NCI-H1694 (cell line): ENCODE measurements at places on chromosomes 5 and 9.

GRCh38 chr5:180575571-180575970, 15.7 kb downstream of the SCGB3A1 start:
- DNase-seq = no peak

DNA sequence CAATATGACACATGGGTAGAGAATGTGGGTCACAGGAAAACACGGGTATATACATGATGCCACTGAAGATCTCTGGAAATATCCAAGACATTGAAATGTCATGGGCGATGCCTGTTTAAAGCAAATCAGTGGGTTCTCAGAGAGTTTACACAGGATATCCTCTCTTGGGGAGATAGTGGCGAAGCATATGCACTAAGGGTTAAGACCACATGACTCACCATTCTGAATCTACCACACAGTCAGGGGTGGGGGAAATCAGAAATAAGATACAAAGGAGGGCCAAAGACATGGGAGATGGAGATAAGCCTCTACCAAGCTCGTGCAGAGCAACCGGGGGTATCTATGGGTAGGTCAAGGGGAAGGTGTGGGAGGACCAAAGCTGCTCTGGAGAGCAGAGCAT, 58.8 kb downstream of the SH3PXD2B start:
- DNase-seq = no peak

GRCh38 chr9:89862316-89862715, 257.5 kb downstream of the GADD45G start:
- no peak for DNase-seq

- no peak for DNase-seq
These were observed 64.5 kb downstream of the PRR16 start for GRCh38 chr5:120528609-120529008.

DNA sequence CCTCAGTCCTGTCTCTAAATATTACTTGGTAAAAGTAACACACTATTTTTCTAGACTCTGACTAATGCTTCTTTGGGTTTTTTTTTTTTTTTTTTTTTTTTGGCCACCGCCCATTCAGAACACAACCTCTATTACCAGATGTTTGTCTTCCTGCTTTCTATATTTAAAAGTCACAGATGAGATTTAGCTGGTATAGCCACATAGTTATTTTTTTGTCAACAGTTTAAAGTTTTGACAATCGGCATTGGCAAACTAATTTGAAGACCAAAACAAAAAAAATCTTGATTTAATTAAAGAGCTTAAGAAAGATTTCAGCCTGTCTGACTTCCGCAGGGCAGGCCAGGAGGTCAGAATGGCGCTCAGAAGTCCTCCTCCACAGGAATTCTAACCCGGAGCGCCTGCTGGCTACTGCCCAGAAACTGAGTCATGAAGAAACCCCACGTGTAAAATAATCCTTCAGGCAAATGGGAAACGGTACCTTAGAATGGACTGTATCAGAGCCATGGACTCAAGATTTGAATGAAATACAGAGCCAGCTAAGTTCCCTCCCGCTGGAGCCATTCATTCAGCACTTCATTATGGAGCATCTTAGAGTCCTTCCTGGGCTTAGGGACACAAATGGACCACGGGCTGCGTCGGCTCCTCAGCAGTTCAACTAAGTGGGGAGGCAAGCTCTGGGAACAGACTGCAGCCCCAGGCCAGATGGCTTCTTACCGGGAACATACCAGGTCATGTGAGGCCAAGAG, 55.6 kb downstream of the PTPDC1 start:
- no peak for DNase-seq

GRCh38 chr9:124384846-124385245, 30.4 kb downstream of the PSMB7 start:
- DNase-seq = no peak

GRCh38 chr5:29924107-29924506, 1269.4 kb upstream of the CDH6 start:
- no peak for DNase-seq

GRCh38 chr9:12797037-12797436, 22.2 kb downstream of the LURAP1L start:
- DNase-seq = no peak

DNA sequence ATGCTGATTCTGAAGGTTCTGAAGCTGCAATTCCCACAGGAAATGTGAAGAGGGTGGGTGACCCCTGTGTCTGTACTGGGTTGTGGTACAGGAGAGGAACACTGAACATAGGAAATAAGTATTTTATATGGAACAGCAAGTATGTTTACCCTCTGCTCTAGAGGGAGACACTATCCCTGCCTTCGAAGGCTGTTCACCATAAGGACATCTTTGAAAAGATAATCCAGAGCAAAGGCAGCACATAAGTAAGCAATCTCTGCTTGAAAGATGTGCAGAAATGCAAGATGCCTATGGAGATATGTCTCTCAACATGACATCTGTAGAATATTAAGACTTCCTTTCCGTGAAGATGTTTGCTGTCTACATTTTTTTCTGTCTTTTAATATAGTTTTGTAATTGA, 184.4 kb upstream of the EFNA5 start:
- DNase-seq = no peak

DNA sequence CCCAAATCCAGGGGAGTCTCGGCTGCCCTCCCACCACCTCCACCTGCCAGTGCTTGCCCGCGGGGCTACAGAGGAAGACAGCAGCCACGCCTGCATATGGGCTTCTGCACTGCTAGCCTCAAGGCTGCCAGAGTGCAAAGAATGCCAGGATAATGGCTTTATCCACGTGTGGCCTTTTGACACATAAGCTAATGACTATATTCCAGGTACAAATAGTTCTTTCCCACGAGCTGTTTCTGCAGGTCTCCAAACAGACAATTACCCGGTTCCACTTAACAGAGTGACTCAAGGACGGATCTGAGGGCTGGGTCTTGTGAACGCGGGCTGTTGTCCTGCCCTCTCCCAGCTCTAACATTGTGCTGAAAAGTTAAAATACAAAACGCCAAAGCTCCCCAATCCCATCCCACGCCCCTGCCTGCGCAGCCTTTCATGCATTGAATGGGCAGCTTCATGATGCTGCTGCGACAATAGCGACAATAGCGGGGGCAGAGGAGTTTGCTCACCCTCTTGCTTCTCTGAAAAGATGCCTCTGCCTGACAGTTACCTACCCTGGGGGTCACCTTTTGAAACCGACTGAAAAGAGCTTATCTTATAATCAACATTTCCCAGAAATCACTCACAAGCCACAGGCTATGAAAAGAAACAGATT, 39.1 kb upstream of the MSH3 start:
- DNase-seq = no peak

DNA sequence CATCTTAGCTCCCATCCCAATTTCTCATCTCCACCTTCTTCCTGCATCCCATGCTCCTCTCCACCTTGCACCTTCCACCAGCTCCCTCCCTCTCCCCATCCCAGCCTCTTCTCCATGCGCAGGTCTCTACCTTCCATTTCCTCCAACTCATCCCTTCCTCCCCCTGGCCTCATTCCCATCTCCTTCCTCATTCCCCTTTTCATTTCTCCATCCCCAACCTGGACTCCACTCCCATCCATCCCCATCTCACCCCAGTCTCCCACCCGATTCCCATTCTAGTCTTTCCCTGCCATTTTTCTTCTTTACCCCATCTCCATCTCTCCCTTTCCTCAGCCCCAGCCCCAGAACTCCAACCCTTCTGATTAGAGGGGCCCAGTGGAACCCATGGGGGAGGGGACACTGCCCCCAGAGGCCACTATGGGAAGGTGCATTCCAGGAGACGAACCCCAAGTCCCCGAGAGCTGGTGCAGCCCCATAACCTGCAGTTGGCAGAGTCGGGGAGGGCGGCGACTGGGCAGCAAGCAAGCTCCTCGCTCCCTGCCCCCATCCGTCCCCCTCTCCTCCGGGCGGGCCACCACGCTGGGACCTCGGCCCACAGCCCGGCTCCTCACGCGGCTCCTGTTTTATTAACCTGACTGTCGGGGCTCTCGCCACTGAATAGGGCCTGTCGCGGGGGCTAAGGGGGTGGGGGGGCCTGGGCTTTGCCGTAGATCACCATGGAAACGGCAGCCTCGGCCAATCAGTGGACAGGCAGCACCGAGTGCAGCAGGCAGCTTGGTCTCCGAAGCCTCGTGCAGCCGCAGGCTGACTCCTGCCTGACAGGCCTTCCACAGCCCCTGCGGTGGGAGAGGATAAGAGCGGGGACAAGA, 66.7 kb downstream of the PCDH1 start:
- DNase-seq = no peak

DNA sequence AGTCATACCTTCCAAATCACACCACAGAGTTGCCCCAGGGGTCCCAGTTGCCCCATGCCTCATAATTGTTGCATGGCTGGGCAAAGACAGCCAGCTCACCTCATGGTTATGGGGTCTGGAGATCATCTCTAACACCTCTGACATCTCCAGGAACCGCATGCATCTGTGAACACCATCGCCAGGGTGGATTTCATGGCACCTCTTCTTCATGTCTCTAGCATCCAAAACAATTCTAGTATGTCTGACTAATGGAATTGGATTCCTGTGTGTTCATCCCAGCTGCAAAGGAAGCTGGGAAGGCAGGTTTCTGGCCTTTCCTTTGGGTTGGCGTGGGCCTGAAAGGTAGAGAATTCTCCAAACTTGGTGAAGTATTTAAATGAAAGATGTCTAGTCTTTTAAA, 122.3 kb upstream of the ABCA1 start:
- DNase-seq = no peak

GRCh38 chr5:31237174-31237573, 43.7 kb downstream of the CDH6 start:
- DNase-seq = no peak
